ENCODE measurements at places on chromosomes 16 and 17. TPM values are rescaled to one million over a fixed set of nuclear protein-coding genes. Genes with fewer than 3 reads are reported as not detected.

GRCh38 chr16:58317608-58318152 is 22.9 kb upstream of the PRSS54 start:
- no peaks in the 10 kb centered on the region for H3K4me1 ChIP-seq
- DNase-seq = no peak
- H3K4me3 ChIP-seq = no peak overlapping the region
- H3K36me3 ChIP-seq = peaks cover 7% of the 10 kb centered on the region

PRR15L gene
- total RNA-seq = not detected

CCDC78 gene
- total RNA-seq = 3.7 TPM

DNA sequence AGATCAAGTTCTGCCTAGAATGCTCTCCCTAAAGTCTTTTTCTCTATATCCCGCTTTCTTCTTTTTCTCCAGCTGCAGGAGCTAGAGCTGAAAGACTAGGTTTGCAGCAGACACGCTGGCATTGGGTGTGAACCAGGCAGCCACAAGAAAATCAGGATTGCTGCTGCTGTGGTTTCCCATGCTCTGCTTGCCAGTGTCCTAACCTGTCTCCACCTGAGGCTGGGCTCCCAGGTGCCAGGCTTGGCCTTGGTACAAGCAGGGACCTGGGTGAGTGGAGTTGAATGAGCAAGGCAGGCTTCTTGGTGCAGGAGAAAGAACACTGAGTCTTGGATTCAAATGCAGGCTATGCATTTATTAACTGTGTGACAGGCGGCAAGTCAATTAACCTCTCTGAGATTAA is 440.3 kb upstream of the MAF start:
- H3K4me1 ChIP-seq = no peaks in the 10 kb centered on the region
- H3K36me3 ChIP-seq = no peaks in the 10 kb centered on the region
- no peak overlapping the region for H3K27ac ChIP-seq

- no peak for DNase-seq
- H3K4me3 ChIP-seq = no peak overlapping the region
- no peaks in the 10 kb centered on the region for H3K4me1 ChIP-seq
- H3K36me3 ChIP-seq = no peaks in the 10 kb centered on the region
Observed at GRCh38 chr17:33854596-33854995, 400.5 kb upstream of the CCL2 start.
